AG04449 (cell line): ENCODE measurements at places on chromosomes 1 and 21.

- no peak for DNase-seq
Measured at GRCh38 chr1:110774398-110774797, 98.5 kb upstream of the CD53 start.

- DNase-seq: no peak
Measured at GRCh38 chr1:11697188-11697892, 5.8 kb downstream of the DRAXIN start.

DNA sequence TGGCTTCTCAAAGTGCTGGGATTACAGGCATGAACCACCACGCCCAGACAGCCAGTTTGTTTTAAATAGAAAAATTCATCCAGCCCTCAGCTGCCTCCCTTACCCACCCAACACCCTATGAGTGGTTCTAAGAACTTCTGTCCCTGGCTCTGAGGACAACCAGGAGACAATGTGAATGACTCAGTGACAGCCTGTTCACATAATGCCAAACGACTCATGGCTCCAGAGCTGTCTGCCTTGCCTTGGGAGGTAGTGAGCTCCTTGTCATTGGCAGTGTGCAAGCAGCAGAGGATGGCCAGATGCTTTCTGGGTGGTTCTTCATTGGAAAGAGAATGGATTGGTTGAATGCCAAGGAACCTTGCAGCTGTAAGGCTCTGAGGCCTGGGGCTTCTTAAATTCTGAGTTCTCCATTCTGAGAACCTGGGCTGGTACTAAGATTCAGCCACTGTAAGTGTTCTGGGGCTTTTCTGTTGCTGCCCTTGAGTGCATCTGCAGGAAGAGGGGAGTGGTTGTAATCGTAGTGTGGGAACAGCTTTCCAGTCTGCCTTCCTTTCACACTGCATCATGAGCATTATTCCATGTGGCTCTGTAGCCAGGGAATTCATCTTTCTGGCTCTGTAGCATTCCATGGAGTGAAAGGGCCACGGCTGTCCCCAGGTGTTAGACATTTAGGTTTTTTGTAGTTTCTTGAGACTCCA is 5.8 kb downstream of the SERINC2 start:
- DNase-seq: no peak

DNA sequence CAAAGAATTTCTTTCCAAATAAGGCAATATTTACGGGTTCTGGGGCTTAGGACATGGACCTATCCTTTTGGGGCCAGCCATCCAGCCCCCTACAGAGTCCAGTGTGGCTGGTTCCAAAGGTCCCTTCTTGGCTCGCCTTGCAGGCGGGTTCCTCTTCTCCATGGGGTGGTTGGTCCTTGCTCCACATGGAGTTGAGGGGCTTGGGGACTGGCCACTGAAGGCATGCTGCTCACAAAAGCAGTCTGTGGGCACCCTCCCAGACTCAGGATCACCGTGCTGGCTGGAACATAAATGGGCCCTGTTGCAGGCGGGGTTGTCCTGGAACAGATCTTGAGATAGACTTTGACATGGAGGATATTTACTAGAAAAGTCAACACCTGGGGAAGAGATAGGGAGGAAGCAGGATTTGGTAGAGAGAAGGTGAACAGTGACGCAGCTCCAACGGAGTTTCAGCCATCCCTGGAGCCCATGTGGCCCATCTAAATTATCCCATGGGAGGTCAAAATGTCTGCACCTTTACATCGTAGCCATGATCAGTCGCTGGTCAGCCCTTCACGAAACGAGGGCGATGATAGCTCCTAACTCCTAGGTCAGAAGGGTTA is 39.1 kb upstream of the LRP8 start:
- DNase-seq: no peak

DNA sequence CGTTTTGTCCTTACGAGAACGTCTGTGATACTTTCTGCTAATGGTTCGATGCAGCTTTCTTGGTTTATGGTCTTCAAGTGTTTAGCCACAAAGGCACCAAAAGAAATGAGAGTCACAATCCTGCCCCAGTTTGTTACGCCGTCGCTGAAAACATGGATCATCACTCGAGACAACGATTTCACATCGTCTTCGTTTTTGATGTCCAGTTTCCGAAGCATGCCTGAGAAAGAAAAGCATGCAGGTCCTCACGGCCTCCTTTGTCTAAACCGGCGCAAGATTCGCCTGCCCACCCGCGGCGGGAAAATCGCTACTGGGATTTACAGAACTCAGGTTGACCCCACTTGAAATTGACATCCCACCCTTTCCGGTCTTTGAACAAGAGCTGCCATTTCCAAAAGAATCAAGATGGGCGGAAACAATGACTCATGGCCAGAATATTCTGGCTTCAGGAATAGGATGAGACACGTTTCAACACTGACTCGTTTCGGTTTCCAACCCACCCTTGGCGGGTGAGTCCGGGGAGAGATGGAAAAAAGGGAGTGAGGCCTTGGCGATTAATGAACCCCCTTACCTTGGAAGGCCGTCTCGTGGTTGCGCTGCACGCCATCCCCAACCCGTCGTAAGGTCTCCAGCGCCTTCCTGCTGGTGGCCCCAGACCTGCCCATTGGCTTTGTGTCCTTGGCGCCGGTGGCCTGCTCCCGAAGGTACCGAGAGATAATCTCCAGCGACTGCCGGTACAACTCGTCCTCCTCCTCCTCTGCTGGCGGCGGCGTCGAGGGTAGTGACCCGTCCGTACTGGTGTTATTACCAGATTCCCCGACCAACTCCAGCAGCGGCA is 919 bp downstream of the MCL1 start:
- peak; percentile 57 for DNase-seq

DNA sequence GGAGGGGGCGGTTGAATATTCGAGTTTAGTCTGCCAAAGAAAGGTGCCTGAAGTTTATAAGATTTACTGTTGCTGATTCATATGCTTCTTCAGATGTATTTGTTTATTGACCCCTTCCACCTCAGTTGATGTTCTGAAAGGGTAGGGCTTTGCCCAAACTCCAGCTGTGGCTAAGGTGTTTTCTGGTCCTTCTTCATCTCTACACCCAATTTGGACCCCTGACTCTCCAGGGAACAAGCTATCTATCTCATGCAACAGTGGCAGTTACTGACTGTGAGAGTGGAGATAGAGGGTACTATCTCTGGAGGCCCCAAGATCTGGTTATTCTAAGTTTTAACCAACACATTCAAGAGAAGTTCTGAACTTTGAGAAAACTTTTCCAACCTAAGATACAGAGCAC is 12.6 kb upstream of the ALG14 start:
- DNase-seq: no peak

- DNase-seq: no peak
Measured at GRCh38 chr1:38789498-38790169, 69.9 kb downstream of the RRAGC start.

DNA sequence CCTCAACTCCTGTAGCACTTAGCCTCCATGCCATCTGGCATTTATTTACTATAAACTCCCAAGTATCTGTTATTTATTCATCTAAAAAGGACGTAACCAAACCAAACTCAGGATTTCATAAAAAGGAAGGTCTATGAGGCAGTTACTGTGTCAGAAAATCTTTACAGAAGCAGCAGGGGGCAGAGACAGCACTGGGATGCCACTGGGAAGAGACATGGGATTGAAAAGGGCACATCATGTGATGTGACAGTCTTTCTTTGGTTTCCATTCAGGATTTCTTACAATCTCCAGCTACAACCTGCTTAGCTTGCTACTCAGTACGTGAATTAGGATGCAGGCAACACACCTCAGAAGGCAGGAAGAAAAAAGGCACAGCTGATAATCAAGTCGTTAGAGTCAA is 31.2 kb downstream of the SPRTN start:
- no peak for DNase-seq

DNA sequence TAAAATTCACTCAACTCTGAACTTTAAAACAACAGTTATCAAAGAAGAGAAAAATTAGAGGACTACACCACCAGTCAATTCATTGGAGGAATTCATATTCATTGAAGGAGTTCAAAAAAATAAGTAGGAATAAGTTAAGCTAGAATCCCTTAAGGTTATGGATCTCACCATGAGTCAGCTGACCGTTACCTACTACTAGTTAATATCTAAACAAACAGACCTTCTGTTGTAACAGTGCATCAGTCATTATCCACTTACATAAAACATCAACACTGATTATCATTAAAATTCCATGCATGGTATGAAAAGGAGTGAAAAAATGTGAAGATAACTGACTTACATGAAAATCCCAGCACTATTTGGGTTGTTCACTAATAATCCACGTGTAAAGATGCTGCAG is 44.9 kb downstream of the FOXJ3 start:
- DNase-seq: no peak

GRCh38 chr1:226772446-226773139 is 33.5 kb upstream of the ITPKB start:
- no peak for DNase-seq

- DNase-seq: no peak
Measured at GRCh38 chr1:23341931-23342692, 2.0 kb downstream of the HNRNPR start.

GRCh38 chr21:32427958-32428623 is 15.6 kb downstream of the EVA1C start:
- DNase-seq: no peak

DNA sequence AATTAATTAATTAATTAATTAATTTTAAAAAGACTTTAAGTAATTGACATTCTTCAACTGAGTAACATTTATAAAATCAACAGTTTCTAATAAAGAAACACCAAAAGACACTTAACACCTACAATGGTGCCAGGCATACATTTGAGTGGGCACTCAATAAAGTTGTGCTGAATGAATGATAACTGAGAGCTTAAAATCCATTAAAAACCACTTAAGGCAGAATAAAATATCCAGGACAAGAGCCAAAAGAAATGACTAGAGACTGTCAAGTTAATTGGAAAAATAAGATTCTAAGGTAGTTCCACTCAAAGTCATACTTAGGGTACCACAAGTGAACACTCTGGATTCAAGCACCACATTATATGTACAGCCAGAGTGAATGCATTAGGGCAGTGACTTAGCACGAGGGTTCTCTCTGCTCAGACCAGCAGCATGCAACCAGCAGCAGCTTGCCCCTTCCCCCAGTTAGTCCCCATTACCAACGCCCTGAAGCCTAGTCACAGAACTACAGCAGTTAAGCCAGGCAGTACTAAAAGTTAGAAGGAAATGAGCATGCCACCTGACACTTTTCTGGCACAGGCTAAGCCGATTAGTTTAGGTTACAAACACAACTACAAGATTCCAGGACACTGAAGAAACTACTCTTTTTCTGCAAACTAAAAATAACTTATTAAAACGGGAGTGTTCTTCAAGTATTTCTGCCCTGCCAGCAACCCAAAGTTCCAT is 46.5 kb downstream of the LUZP1 start:
- DNase-seq: no peak

DNA sequence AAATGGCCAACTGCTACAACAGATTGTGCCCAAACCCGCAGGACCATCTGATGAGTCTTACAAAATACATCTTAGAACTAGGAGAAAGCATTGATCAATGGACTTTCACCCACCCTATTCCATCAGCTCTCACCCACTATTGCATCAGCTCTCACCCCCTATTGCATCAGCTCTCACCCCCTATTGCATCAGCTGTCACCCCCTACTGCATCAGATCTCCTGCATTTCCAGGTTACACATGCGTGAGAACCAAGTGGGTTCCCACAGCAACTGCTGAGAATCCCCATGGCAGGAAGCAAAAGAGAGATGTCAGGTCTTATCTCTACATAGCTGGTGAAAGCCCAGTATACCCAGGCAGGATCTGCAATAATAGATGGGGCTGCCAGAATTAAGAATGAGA is 533.5 kb downstream of the LTN1 start:
- no peak for DNase-seq

DNA sequence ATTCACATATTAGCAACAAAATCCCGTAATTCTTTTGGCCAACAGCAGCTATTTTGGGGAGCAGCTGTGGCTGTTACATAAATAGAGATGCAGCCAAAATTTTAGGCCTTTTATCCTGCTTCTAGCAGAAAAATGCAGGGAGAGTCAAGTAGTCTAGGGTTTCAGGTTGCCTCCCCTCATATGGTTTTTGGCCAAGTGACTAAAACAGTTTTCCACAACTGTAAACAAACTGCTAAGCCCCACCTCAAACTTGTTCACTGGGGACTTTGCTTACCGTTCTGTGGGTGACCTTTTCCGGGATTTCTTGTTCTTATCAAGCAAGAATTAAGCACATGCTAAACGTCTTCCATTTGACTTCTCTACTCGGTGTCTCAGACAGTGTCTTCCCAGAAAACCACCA is 133.4 kb downstream of the EDEM3 start:
- DNase-seq: no peak

GRCh38 chr1:39981945-39982344 is 27.0 kb downstream of the MFSD2A start:
- DNase-seq: peak; percentile 67

- no peak for DNase-seq
Measured at GRCh38 chr1:40838980-40839942, 22.9 kb downstream of the CITED4 start.

DNA sequence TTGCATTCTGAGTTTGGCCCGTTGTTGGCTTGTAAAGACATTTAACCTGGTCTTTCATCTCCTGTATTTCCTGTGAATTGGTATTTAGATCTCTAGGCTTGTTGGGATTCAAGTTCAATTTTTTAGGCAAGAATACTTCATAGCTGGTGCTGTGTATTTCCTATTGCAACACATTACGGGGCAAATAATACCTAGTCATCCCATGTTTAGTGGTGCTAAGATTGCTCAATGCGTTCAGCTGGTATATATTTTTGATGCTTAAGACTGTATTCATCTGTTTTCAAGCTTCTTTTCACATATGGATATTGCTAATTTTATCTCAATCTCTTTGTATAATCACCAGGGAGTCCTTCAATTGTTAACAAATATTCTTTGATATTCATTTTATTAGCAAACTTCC is 87.5 kb upstream of the ZBTB18 start:
- DNase-seq: no peak
